ENCODE measurements at places on chromosomes 1 and 21. TPM values are rescaled to one million over a fixed set of nuclear protein-coding genes. Genes with fewer than 3 reads are reported as not detected.

- H3K27ac ChIP-seq, result no peak overlapping the region
- no peak overlapping the region for H3K4me3 ChIP-seq
- H3K36me3 ChIP-seq, result no peaks in the 10 kb centered on the region
- DNase-seq, result no peak
- H3K27me3 ChIP-seq, result peaks cover 10% of the 10 kb centered on the region
These were observed 31.0 kb downstream of the DDX20 start for GRCh38 chr1:111786669-111787207.

DNA sequence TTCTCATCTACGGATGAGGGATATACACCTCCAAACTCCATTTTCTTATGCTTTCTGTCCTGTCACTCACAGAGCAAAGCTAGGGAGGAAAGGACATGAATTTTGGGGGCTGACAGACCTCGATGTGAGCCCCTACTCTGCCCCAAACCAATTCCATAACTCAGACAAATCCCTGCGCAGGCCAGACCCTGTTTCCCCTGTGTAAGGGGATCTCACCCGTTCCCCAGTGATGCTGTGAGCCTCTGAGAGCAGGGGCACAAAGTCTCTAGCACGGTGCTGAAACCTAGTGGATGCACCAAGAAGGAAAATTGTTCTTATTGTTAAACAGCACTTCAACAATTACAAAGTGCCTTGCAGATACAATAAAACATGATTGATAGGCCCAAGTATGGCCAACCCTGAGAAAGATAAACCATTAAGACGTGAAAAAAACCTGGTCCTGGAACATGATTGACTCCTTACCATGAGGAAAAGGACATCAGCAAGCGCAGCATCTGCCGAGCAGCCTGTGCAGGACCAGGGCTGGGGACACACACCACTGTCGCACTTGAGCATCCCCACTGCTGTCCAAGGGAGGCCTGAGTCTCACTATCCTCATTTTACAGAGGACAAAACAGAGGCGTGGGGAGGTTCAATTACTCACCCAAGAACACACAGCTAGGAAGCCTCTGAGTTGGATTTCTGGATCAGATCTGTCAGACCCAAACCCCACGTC, 137.8 kb downstream of the GLIS1 start:
- no peak for DNase-seq
- H3K27ac ChIP-seq, result no peak overlapping the region
- no peaks in the 10 kb centered on the region for H3K4me1 ChIP-seq
- no peaks in the 10 kb centered on the region for H3K27me3 ChIP-seq

The INAVA gene
- 192 TPM for polyA plus RNA-seq

The ADAMTS5 gene
- under 0.01 TPM for polyA plus RNA-seq

The GORAB gene
- 5.8 TPM for polyA plus RNA-seq

Measured in small intestine (tissue), 16 donors.